ENCODE measurements at places on chromosomes 3 and 15.
A peak's percentile ranks its signal among the peaks of the same experiment; 100 is the strongest.

DNA sequence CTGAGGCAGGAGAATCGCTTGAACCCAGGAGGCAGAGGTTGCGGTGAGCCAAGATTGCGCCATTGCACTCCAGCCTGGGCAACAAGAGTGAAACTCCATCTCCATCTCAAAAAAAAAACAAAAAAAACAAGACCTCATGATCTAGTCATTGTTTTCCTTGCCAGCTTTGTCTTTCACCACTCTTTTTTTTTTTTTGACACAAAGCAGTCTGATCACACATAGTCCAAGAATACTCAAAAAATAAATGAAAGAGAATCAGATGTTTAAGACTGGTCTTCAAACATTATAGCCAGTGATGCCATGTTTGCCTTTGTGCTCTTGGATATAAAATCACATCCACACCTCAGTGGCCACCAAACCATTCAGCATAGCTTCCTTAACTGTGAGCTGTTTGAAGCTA lies 5.8 kb upstream of the ADAM10 start:
- DNase-seq = peak; percentile 12

- no peak for DNase-seq
Observed at GRCh38 chr3:127097481-127097880, 95.5 kb upstream of the PRR23E start.

DNA sequence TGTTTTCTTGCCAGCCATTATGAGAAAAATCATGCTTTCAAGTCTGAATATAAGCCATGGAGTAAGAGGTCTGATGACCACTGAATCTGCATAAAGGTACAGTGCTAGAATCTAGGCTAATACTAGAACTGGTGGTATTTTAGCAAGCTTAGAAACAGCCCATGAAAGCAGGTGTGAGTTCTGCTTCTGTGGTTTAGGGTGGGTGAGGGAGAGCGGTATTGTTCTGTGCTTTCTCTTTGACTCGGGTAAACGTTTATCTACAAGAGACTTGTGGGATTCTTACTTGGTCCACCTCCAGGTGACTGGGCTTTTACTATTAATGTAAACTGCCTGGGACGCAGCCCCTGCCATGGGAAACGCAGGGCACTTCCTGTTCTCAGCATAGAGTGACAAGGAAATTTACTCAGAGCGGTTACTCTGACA lies 55.2 kb downstream of the PGPEP1L start:
- DNase-seq = no peak

DNA sequence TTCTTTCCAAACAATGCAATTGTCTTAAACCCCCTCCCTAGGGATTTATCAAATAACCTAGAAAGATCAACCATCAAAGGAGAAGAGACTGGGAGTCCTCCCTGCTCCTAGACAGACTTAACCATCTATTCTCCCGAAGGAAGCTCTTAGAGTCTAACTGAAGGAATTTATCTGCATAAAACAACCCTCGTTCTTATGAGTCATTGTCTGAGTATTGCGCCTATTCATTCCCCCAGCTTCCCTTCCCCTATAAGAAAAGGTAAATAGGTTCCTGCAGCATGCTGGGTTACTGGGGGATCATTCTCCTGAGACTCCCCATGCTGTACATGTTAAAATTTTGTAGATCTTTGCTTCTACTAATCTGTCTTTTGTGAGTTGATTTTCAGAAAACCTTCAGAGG lies 412.7 kb downstream of the OCA2 start:
- DNase-seq = no peak

DNA sequence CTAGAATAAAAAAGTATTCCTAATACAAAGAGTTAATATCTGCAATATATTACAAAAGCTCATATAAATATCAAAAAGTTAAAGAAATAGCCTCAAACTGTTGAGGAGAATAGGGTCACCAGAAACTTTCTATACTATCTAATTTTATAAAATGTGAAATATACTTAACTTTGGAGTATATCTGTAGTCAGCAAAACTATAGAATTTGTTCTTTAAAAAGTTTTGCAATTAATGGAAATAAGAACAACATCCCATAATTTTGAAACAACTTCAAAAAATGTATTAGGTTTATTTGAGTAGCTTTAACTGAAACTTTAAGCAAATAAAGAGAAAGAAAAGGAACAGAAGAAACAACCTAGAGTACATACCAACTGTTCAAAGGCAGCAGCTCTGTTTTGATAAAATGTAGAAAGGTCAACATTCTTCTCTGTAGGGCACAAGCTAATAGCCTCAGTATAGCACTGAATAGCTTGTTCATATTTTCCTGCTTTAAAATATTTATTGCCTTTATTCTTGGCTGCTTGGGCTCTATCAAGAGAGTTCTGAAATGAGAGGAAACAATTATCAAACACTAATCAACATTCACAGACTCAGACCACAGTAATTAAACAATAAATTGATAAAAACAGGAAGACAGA lies 14.3 kb downstream of the TOMM70 start:
- DNase-seq = no peak
